Anterior cingulate cortex (tissue), 58 donors: ENCODE measurements at places on chromosomes 5 and 9.

GRCh38 chr9:89865357-89865756 is 260.5 kb downstream of the GADD45G start:
- no peak for DNase-seq

GRCh38 chr9:89702401-89702800 is 97.6 kb downstream of the GADD45G start:
- no peak for DNase-seq

DNA sequence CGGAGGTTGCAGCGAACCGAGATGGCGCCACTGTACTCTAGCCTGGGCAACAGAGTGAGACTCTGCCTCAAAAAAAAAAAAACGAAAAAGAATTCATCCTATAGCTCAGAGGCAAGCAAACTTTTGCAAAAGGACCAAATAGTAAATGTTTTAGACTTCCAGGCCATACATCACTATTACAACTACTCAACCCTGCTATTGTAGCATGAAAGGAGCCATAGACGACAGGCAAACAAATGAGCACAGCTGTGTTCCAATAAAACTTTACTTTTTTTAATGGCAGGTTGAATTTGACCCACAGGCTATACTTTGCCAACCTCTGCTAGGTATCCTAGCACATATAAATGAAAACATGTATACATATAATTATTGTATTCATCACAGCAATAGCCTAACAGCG is 58.9 kb upstream of the SLC30A5 start:
- no peak for DNase-seq

GRCh38 chr9:92954049-92954861 is 6.9 kb downstream of the FGD3 start:
- DNase-seq: no peak

- no peak for DNase-seq
These were observed 628 bp downstream of the SYNPO start for GRCh38 chr5:150641006-150641570.

- DNase-seq: no peak
These were observed 3.1 kb downstream of the ANXA1 start for GRCh38 chr9:73154722-73155121.

- no peak for DNase-seq
These were observed 421.1 kb downstream of the KIF4B start for GRCh38 chr5:155434681-155435080.

DNA sequence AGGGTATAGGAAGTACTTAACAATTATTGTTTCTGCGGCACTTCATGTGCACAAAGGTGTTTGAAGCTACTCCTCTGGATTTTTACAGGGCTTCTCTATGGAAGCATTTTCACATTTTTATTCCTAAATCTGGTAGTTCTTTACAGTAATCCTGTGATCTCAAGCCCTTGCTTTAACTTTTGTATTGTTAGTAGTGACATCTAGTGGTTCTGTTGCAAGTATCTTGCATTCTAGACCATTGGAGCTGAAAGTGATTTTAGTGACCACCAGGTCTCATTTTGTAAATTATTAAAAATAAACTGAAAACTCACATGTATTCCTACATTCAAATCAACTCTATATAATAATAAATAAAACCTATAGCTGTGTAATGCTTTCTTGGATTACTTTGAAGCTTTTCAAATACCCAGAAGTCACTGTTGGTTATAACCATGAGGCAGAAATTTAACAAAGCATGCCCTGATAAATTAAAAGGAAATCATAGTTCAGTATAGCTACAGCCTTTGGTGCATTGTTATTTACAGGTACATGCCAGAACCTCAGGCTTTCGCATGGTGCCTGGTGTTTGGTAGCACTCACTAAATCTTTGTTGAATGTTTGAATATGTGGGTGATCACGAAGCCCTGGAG is 18.9 kb downstream of the RPS23 start:
- DNase-seq: no peak
